ENCODE measurements at places on chromosomes 2 and 18.

GRCh38 chr2:162058973-162059668, 14.9 kb downstream of the DPP4 start:
- DNase-seq, result peak; percentile 37

GRCh38 chr2:88729061-88729745, 37.7 kb downstream of the RPIA start:
- DNase-seq, result peak; percentile 80

- DNase-seq, result peak; percentile 59
Observed at GRCh38 chr2:218323526-218324472, 31.5 kb upstream of the TMBIM1 start.

DNA sequence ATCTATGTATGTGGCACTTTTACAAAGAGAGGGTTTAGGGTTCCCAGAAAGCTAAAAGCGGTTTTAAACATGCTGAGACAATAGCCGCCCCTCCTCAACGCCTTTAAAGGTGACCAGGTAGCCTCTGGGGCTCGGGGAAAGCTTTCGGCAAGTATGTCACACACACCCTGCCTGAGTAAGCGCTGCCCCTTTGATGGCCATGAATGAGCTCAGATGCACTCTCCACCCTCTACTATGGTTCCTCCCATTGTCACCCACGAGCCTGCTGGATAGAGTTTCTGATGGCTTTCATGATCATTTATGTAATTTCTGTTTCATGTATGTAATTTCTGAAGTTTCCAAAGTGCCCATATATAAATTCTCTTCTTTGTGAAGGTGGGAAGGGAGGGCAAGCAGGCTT, 44.1 kb upstream of the GRHL1 start:
- no peak for DNase-seq

DNA sequence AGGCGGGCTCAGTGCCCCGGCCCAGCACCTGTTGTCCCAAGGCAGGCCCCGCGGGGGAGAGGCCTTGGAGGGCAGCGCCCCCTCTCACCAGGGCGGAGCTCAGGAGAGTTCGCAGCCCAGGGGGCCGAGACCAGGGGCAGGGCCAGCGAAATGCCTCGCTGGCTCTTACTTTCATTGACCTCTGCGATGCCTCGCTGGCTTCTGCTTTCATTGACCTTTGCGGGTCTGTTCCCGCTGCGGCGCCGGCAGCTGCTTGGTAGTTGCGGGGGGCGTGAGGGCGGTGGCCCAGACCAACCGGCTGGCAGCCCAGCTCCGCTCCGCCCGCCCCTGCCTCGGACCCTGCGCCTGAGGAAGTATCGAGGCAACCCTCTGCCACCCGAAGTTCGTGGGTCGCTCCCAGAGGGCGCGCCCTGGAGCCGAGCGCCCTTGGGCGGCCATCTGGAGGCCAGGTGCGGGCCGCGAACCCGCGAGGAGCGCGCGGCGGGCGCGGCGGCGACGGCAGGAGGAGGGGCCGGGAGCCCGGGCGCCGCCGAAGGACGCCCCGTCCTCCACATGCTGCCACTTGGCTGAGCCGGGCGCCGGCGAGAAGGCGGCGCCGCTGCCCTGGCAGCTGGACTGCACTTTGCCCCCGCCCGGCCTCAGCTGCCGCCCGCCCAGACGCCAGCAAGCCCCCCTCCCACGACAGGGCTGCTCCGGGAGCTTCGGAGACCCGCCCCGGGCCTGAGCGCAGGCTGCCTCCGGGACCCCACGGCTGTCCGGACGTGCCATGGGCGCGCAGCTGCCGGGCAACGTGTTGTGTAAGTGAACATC, 118.0 kb upstream of the MSTN start:
- peak; percentile 61 for DNase-seq

GRCh38 chr18:10291568-10291981, 162.9 kb upstream of the APCDD1 start:
- no peak for DNase-seq

- DNase-seq, result no peak
Observed at GRCh38 chr2:6881046-6881445, 3.5 kb downstream of the RSAD2 start.

GRCh38 chr18:58310517-58310916, 266.5 kb downstream of the NEDD4L start:
- peak; percentile 32 for DNase-seq

DNA sequence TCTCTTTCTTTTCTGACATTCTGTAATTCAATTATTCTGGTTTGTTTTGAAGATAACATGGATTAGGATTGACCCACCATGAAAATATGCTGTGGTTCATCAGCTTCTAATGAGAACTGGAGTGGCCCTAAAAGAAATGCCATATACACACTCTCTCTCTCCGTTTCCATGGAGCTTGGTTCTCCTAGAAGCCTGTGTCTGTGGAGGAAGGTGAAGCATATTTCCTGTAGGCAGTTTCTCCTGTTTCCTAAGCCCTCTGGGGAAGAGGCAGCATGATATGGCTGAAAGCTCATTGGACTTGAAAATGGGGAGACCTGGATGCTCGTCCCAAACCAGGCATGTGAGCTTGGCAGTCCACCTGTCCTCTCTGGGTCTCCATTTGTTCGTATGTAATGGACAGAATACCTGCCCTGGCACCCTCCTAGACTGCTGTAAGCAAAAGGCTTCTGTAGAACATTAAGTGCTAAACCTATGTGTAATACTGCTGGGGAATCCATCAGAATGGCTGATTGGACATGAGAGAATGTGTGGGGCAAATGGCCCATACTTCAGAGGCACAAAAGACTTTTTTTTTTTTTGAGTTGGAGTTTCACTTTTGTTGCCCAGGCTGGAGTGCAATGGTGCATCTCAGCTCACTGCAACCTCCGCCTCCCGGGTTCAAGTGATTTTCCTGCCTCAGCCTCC, 75.3 kb upstream of the PPP1CB start:
- DNase-seq, result no peak

Data from HT1080 (cell line).